Activated CD4-positive, alpha-beta T cell treated with anti-CD3 and anti-CD28 coated beads, Interleukin-2, amount 10 ng/mL, durations not matched to agents 24 days and 14 days (primary cell): ENCODE measurements at places on chromosomes 1 and 21.

DNA sequence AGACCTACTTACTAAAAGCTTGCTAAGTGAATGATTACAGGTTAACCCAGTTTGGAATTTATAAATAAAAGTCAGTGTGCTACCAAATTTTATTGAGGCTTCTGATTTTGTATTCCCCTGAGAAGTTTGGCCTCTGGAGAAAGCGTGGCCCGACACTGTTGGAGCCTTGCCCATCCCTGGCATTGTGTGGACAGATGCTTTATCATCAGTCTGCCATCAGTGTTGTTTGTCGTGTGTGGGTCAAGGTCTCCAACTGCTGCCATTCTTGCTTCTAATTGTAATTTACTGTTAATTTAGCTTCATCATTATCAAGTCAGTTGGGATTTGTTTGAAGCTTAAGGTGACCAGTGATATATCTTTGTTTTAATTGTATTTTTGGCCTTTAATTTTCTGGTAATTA is 62.0 kb upstream of the LPGAT1 start:
- H3K4me1 ChIP-seq: peaks cover 5% of the 10 kb centered on the region
- peaks cover 13% of the 10 kb centered on the region for H3K27me3 ChIP-seq
- no peak overlapping the region for H3K27ac ChIP-seq
- no peaks in the 10 kb centered on the region for H3K36me3 ChIP-seq
- no peak overlapping the region for H3K4me3 ChIP-seq

GRCh38 chr1:33137800-33138199 is 44.0 kb downstream of the TRIM62 start:
- H3K36me3 ChIP-seq: no peaks in the 10 kb centered on the region
- H3K27ac ChIP-seq: no peak overlapping the region
- no peak overlapping the region for H3K4me3 ChIP-seq
- no peaks in the 10 kb centered on the region for H3K27me3 ChIP-seq
- peaks cover 11% of the 10 kb centered on the region for H3K4me1 ChIP-seq

- no peak overlapping the region for H3K4me3 ChIP-seq
- peaks cover 9% of the 10 kb centered on the region for H3K4me1 ChIP-seq
- H3K27me3 ChIP-seq: no peaks in the 10 kb centered on the region
- DNase-seq: no peak
- H3K36me3 ChIP-seq: no peaks in the 10 kb centered on the region
Observed at GRCh38 chr21:38322311-38322950, 65.6 kb downstream of the KCNJ15 start.

GRCh38 chr1:163885510-163885909 is 563.8 kb downstream of the NUF2 start:
- DNase-seq: no peak
- H3K4me1 ChIP-seq: no peaks in the 10 kb centered on the region
- no peak overlapping the region for H3K27ac ChIP-seq
- H3K27me3 ChIP-seq: no peaks in the 10 kb centered on the region

DNA sequence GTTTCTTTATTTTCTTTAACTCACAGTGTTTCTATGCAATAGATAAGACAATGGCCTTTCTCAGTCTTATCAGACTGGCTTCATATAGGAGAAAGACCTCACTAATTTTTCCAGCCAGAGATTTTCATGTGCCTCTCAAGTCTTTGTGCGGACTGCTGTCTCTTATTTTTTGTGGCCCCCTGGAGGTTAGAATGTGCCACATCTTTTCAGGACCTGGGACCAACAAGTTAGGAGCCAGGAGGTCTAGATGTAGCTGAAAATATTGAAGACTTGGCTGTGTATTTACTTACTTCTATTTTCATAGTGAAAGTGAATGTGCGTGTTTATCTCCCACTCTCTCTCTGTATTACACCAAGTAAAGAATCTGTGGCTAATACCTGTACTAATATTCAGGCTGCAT is 42.1 kb upstream of the CFHR3 start:
- no peak overlapping the region for H3K27ac ChIP-seq
- H3K27me3 ChIP-seq: peaks cover 1% of the 10 kb centered on the region
- no peaks in the 10 kb centered on the region for H3K4me1 ChIP-seq
- DNase-seq: no peak
- H3K36me3 ChIP-seq: no peaks in the 10 kb centered on the region

- H3K27ac ChIP-seq: no peak overlapping the region
- H3K36me3 ChIP-seq: no peaks in the 10 kb centered on the region
- DNase-seq: no peak
- H3K27me3 ChIP-seq: no peaks in the 10 kb centered on the region
Observed at GRCh38 chr1:23384312-23385058, 14.8 kb upstream of the ZNF436 start.

- no peak for DNase-seq
- no peaks in the 10 kb centered on the region for H3K27me3 ChIP-seq
- peaks cover 4% of the 10 kb centered on the region for H3K36me3 ChIP-seq
- H3K4me3 ChIP-seq: no peak overlapping the region
- H3K4me1 ChIP-seq: peaks cover 21% of the 10 kb centered on the region
Observed at GRCh38 chr1:31888291-31888690, 49.9 kb downstream of the PTP4A2 start.

DNA sequence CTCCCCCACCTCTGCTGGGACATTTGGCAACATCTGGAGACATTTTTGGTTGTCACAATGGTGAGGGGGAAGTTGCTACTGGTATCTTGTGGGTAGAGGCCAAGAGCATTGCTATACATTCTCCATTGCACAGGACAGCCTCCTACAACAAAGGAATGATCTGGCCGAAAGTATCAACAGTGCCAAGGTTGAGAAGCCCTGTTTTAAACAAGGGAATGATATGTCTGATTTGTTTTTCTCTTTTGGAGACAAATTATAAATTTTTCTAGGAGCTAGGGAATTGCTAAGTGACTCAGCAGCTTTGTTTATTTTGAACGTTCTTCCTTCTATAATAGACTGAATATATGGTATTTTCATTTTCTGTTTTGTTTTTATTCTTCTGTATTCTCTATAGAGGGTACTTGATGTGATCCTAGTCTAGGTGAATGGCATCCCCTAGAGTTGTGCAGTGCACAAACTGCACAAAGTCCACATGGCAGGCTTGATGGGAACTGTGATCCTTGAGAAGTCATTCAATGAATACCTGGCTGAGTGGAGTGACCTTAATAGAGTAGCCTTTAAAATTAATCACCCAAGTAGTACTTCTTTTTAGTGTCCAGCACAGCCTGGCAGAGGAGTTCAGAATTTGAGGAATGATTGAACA is 288.6 kb upstream of the USP24 start:
- no peaks in the 10 kb centered on the region for H3K4me1 ChIP-seq
- H3K27ac ChIP-seq: no peak overlapping the region
- peaks cover 3% of the 10 kb centered on the region for H3K27me3 ChIP-seq

GRCh38 chr1:197786280-197786679 is 11.0 kb upstream of the DENND1B start:
- no peak overlapping the region for H3K4me3 ChIP-seq
- no peaks in the 10 kb centered on the region for H3K27me3 ChIP-seq
- H3K36me3 ChIP-seq: no peaks in the 10 kb centered on the region
- no peak for DNase-seq

- no peak for DNase-seq
- peaks cover 37% of the 10 kb centered on the region for H3K4me1 ChIP-seq
- H3K36me3 ChIP-seq: no peaks in the 10 kb centered on the region
- no peaks in the 10 kb centered on the region for H3K27me3 ChIP-seq
Observed at GRCh38 chr21:35223480-35224156, 174.5 kb upstream of the RUNX1 start.

- DNase-seq: no peak
- no peak overlapping the region for H3K27ac ChIP-seq
- no peaks in the 10 kb centered on the region for H3K36me3 ChIP-seq
Observed at GRCh38 chr21:29534448-29534847, 235.7 kb downstream of the BACH1 start.

DNA sequence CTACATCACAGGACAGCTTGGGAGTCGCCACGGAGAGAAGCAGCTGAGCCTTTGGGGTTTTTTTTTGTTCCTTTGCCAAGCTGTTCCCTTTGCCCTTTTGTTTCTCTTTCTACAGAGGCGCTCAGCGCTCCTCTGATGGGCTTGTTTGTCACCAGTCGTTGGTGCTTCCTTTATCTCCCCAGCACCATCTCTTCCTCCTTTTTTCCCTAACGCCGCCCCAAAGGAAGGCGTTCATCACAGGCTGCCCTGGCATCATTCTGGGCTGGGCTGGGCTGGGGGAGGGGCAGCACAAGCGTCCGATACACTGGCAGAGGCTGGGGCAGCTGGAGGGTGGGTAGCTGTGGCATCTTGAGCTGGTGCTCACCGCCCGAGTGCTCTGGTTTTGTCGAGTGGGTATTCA is 10.5 kb downstream of the IGSF21 start:
- peaks cover 20% of the 10 kb centered on the region for H3K27me3 ChIP-seq
- H3K4me3 ChIP-seq: no peak overlapping the region
- no peak overlapping the region for H3K27ac ChIP-seq
- DNase-seq: no peak

DNA sequence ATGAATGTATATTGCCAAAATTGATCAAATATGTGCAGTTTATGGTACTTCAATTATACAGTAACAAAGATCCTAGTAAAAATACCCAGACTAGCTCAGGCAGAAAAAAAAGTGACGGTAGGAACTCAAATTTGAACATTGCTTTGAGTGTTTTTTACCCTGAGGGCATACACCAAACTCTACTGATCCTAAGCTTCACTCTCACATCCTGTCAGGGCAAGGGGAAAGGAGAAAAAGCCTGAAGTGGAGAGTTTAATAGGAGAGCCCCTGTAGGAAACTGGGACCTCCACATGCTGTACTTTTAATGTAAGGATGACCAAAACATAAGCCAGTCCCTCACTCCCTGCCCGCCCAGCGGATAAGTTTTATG is 59.8 kb upstream of the GNG12 start:
- DNase-seq: no peak
- H3K4me3 ChIP-seq: no peak overlapping the region
- no peak overlapping the region for H3K27ac ChIP-seq
- H3K4me1 ChIP-seq: peaks cover 3% of the 10 kb centered on the region
- H3K27me3 ChIP-seq: peaks cover 17% of the 10 kb centered on the region

GRCh38 chr1:173148971-173149370 is 58.2 kb downstream of the TNFSF4 start:
- no peaks in the 10 kb centered on the region for H3K4me1 ChIP-seq
- no peak overlapping the region for H3K4me3 ChIP-seq
- H3K36me3 ChIP-seq: no peaks in the 10 kb centered on the region
- peaks cover 23% of the 10 kb centered on the region for H3K27me3 ChIP-seq

- H3K27ac ChIP-seq: no peak overlapping the region
- peaks cover 12% of the 10 kb centered on the region for H3K4me1 ChIP-seq
- H3K4me3 ChIP-seq: no peak overlapping the region
- H3K36me3 ChIP-seq: no peaks in the 10 kb centered on the region
- peaks cover 20% of the 10 kb centered on the region for H3K27me3 ChIP-seq
Observed at GRCh38 chr1:54942976-54943375, 37.5 kb upstream of the TMEM61 start.

- no peaks in the 10 kb centered on the region for H3K4me1 ChIP-seq
- peaks cover 2% of the 10 kb centered on the region for H3K27me3 ChIP-seq
- no peak overlapping the region for H3K27ac ChIP-seq
- H3K36me3 ChIP-seq: no peaks in the 10 kb centered on the region
- no peak for DNase-seq
- no peak overlapping the region for H3K4me3 ChIP-seq
Observed at GRCh38 chr1:1452882-1453281, 3.4 kb downstream of the ATAD3C start.

DNA sequence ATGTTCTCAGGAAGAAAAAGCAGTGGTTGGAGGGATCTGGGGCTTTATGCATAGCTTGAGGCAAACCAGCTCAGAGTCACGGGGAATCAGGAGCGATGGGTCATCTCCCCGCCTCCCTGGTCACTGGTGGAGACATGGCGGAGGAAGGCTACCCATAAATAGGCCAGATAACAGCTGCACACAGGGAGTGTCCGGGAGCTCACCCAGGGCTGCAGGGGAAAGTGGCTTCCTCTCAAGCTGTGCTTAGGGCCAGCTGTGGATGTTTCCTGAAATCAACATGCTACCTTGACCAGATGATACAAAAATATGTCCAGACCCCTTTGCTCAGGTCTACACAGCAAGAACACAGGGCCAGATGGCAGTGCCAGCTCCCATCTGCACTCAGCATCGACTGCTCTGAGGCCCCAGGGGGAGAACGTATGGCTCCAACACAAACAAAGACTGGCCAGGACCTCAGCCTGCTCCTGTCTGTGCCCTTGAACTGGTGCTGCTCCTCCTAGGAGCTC is 27.1 kb upstream of the RERE start:
- H3K4me3 ChIP-seq: no peak overlapping the region
- DNase-seq: no peak
- H3K4me1 ChIP-seq: peaks cover 3% of the 10 kb centered on the region
- no peak overlapping the region for H3K27ac ChIP-seq
- H3K27me3 ChIP-seq: no peaks in the 10 kb centered on the region
